IMR-90 (cell line): ENCODE measurements at places on chromosomes 12 and 14. TPM values are rescaled to one million over a fixed set of nuclear protein-coding genes. Genes with fewer than 3 reads are reported as not detected.

DNA sequence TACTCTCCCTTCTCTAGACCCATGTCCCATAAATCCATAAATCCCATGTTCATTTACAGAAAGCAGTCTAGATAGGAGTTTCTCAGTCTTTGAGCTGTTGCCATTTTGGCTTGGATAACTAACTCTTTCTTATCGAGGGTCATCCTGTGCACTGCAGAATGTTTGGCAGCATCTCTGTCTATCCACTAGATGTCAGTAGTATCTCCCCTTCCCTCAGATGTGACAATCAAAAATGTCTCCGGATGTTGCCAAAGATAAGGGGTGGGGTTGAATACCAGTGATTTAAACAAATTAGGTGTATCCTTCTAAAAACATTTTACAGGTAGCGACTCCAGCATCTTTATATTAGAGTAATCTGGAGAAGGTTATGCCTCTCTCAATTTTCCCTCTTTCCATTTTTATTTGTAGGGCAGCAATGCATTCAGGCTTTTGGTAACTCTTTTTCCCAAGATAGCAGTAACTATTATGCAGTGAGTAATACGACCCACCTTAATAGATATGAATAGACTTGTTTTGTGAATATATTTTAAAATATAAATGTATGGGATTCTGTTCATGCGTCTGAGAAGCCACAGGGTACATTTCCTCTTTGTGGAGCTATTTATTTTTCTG is 100.7 kb downstream of the LRRK2 start:
- peak; percentile 4 for DNase-seq

GRCh38 chr14:67575684-67576083 is 24.4 kb downstream of the PIGH start:
- DNase-seq = no peak

GRCh38 chr12:89566615-89567014 is 40.8 kb upstream of the POC1B start:
- DNase-seq = peak; percentile 56

DNA sequence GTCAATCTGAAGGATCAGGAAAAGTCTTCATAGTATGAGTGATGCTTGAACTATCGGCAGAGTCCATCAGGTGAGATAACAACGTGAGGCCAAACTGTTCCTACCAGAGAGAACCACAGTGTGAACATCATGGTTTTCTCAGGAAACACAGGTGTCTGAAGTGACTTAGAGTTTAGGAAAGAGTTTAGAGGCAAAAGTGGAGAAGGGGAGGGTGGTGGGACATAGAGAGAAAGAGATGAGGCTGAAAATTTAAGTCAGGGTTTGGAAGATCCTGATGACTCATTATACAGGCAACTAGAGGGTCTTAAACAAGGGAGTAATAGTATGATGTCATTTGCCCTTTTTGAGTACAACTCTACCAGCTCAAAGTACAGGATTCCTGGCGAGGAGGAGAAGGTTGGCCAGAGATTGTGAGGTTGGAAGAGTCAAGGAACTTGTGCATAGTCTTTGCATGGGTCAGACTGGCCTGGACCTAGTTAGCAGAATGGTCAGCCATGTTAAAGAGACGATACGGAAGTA is 16.0 kb downstream of the CPNE8 start:
- DNase-seq = no peak

DNA sequence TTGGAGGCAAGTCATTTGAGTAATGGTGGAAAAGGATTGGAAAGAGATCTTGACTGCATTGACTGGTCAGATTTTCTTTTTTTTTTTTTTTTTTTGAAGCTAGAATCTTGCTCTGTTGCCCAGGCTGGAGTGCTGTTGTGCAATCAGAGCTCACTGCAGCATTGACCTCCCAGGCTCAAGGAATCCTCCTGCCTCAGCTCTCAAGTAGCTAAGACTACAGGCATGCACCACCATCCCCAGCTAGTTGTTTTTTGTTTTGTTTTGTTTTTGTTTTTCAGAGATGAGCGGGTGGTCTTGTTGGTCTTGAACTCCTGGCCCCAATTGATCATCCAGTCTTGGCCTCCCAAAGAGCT is 30.9 kb upstream of the FAM222A start:
- no peak for DNase-seq

DNA sequence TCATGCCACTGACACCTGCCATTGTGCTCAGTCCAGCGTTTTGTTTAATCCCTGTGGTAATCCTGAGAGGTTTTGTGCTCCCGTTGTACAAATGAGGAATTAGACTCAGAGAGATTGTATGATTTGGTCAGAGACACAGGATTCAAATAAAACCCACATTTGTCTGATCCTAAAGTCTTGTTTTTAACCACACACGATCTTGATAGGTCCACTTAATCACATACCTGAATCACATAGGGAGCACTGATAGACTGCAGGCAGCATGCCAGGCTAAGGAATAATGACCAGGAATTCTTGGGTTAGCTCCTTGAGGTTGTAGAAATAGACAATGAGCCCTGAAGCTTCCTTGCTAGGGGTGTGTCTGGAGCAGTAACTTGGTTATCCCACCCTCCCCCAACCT is 202.6 kb upstream of the RGS6 start:
- DNase-seq = no peak

- no peak for DNase-seq
These were observed 3.2 kb upstream of the DIO3 start for GRCh38 chr14:101557811-101558738.

Gene MEG3
- 518 and 556 TPM in 2 replicates for polyA plus RNA-seq

Gene ADAM21
- 0.11 and 0.15 TPM in 2 replicates for polyA plus RNA-seq

Gene CD69
- polyA plus RNA-seq = not detected in 2 replicates

Gene C1RL
- polyA plus RNA-seq = 12.0 and 12.3 TPM in 2 replicates
